ENCODE measurements at places on chromosomes 3 and 15.

DNA sequence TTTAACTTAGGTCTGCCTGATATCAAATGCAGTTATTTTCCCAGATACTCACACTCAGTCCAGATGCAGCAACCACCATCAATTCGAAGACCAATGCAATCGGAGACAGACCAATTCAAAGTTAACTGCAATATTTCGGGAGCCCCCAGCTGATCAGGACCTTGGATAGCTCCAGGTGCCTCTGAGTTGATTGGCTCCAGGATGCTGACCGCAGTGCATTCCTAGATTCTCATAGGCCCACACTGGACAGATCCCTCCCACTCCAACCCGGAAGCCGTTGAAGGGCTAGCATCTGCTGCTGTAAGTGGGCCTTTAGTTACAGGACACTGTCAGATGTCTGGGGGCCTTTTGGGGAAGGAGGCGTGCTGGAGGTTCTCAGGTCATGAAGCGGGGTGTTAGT, 89.5 kb upstream of the ATP2B2 start:
- DNase-seq, result peak; percentile 48

GRCh38 chr3:17025594-17026139, 140.9 kb downstream of the PLCL2 start:
- peak; percentile 50 for DNase-seq

GRCh38 chr3:49972656-49973055, 32.7 kb downstream of the RBM6 start:
- DNase-seq, result no peak

DNA sequence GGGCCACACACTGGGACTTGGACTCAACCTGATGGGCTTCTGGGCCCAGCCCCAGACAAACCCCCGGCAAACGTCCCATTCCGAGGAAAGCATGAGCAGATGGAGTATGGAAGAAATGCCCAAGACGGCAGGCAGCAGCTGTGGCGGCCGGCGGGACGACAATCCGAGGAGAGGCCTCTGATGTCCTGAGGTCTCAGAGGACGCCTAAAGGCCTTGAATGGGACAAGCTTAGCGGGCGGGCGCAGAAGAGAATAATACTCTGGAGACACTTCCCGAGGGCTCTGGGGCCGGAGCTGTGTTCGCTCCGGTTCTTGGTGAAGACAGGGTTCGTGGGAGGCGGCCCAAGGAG, 482 bp upstream of the OGG1 start:
- no peak for DNase-seq

DNA sequence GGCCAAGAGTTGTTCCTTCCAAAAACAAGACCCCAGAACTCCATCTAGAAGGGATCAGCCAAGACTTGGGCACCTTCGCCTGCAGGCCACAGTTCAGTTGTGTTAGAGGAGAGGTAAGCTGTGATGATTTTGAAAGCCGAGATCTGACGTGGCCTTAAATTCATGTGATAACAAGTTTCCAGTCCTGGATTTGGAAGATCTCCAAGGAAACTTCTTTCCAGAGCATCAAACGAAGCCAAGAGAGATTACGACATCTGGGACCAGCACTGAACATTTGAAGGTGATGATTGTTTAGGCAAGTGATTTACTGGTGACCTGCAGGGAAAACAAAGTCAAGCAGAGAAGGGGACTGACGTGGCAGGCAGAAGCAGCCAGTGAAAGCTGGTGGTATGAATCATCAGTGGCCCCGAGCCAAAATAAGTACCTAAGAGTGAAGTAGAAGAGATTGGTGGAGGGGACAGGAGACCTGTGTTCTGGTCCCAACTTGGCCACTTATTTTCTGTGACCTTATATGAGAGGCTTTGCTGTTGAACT, 339.0 kb upstream of the PROK2 start:
- no peak for DNase-seq

- DNase-seq, result no peak
Observed at GRCh38 chr3:185825639-185826481, 1.0 kb upstream of the IGF2BP2 start.

DNA sequence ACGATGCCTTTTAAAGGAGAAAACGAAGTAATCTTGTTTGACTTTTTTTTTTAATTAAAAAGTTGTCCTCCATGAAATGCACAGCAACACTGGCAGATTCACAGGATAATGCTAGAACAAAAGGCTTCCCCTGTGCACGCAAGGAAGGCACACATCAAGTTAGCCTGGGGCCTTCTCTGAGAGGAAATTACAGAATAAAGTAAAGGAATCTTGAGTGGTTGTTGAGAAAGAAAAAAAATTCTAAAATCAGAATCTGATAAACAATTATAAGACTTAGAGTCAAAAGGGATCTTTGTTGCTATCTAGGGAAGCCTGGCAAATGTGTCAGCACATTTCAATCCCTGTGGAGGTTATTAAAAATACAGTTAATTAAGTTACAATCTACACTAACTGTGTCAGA, 946.0 kb downstream of the IGSF11 start:
- no peak for DNase-seq

DNA sequence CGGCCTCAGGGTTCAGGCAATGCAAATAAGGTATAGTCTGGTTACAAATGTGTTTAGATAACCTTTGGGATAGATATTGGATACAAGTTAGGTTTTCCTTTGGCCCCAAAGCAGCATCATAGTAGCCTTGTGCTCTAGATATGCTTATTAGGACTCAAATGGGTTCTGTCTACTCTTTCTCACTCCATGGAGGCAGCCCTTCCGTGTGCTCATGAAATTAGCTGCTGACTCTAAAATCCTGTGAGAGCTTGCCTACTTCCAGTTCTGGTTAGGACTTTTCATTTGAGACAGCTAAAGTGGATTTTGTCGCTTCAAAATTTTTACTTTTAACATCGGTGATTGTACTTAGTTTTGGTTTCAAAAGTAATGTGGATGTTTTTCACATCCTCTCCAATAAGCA, 1.6 kb downstream of the CDV3 start:
- DNase-seq, result no peak

DNA sequence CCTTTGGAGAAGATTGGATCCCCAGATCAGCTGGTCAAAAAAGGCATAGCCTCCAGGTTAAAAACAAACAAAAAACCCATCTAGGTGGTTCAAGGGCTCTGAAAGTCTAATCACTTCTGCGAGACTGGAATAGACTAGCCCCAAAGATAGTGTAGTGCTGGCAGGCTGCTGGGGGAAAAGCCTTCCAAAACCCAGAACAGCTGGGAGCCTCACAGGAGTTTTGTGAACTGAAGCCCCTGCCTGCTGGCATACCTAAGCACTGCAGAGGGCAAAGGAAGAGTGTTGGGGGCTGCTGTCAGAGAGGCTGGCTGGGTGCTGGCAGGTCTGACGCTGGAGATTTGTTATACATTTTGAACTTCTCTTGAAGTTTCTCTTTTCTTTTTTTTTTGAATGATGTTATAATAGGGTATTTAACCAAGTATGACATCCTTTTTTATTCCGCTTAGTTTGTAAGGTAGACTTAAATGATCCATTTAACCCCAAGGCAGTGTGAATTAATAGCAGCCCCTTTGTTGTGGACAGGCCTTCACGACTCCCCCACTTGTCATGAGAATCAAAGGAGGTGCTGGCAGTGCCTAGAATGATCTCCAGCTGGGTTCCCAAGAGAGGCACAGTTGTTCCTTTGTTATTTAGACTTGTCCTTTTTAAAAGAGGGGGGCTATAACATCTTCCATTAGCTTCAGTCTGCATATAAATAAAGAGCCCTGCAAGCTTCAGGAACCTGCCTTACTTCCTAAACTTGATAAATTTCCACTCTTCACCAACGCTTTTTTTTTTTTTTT, 53.9 kb downstream of the CRTC3 start:
- no peak for DNase-seq

- no peak for DNase-seq
Observed at GRCh38 chr3:39727415-39727814, 82.0 kb upstream of the MYRIP start.
